Activated naive CD8-positive, alpha-beta T cell treated with anti-CD3 and anti-CD28 coated beads for 36 hours (primary cell): ENCODE measurements at places on chromosomes 6 and 20.
A peak's percentile ranks its signal among the peaks of the same experiment; 100 is the strongest.

DNA sequence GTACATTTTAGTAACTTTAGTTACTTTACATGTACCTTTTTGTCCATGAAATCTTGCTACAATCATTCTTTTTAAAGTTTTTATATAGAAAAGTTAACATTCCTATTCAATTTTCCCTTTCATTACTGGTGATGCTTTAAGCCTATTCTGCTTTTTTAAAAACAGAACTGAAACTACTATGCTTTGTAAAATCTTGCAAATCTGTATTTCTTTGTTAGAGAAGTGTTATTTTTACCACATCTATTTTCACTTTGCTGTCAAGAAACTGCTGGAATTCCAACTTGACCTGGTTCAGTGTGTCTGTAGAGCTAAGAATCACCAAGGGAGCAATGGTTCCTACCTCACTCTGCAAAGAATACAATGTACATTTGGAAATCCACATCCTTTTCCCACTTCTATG lies 21.8 kb upstream of the SAMD5 start:
- peaks cover 19% of the 10 kb centered on the region for H3K27me3 ChIP-seq
- H3K36me3 ChIP-seq = no peaks in the 10 kb centered on the region
- no peaks in the 10 kb centered on the region for H3K4me1 ChIP-seq
- no peak overlapping the region for H3K4me3 ChIP-seq

DNA sequence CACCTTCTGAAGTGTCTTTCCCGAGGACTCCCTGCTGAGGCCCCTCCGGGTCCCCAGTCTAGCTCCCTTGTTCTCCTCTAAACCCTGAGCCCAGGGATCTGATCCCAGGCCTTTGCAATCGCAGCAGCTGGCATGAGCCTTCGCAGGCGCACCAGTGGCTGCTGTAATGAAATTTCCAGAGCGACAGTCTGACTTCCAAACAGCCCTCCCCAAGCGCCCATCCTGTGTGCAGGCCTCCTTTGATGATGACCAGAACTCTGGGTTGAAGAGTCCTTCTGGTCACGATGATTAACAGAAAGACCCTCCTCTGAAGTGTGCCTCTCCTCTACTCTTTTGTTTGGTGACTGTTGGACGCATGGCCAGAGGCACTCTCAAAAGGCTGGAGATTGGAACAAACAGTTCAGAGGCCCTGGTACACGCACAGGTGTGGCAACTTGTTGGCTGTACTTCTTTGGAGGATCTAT lies 89.1 kb upstream of the MPC1 start:
- H3K27me3 ChIP-seq = no peaks in the 10 kb centered on the region
- no peak overlapping the region for H3K4me3 ChIP-seq
- no peak for DNase-seq
- H3K4me1 ChIP-seq = no peaks in the 10 kb centered on the region
- H3K36me3 ChIP-seq = no peaks in the 10 kb centered on the region
- H3K27ac ChIP-seq = no peak overlapping the region

DNA sequence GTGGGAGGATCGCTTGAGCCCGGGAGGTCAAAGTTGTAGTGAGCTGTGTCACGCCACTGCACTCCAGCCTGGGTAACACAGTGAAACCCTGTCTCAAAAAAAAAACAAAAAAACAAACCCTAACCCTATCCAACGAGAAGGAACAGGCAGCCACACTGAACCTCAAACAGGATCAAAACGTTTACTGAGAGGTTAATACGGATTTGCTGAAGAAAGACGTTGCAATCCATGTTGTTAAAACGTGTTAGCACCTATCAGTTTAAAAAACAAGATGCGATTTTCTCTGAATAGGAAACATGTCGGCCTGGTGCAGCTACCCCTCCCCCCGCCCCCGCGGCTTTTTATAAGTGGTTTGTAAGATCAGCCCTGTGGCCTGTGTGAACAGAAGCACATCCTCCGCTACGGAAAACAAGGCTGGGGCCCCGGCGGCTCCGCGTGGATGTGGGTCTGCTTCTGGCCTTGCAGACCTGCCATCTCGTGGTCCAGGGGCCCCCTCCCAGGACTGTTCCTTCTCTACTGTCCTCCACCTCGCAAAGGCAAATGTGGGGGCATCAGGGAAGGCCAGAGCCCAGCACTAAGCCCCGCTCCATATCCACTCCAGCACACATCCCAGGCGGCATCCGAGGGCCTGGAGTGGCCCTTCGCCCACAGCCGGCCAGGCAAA lies 11.4 kb downstream of the SLC2A4RG start:
- peak; percentile 56 for DNase-seq

- peak; percentile 20 for DNase-seq
- peak overlapping the region; percentile 83 for H3K27ac ChIP-seq
- H3K4me1 ChIP-seq = peaks cover 81% of the 10 kb centered on the region
Measured at GRCh38 chr20:46361381-46361780, 45.0 kb downstream of the ELMO2 start.

GRCh38 chr6:10613077-10613476 lies 81.3 kb downstream of the C6orf52 start:
- no peaks in the 10 kb centered on the region for H3K4me1 ChIP-seq
- no peak overlapping the region for H3K4me3 ChIP-seq
- H3K27ac ChIP-seq = no peak overlapping the region
- H3K36me3 ChIP-seq = peaks cover 2% of the 10 kb centered on the region
- no peaks in the 10 kb centered on the region for H3K27me3 ChIP-seq
